ENCODE measurements at places on chromosomes 6 and 20.

DNA sequence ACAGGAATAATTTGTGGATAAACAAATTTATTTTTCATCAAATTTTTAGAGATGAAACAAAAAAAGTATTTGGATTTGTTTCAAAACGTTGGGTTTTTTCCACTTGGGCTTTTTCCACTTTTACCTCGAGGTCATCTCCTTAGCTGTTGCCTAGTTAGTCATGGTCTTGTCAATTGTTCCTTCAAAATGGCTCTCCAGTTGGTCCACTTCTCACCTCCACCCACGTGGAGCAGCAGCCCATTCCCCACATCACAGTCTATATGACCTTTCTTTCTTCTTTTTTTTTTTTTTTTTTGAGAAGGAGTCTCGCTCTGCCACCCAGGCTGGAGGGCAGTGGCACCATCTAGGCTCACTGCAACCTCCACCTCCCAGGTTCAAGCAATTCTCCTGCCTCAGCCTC is 6.7 kb upstream of the SLC4A11 start:
- DNase-seq, result no peak

GRCh38 chr6:7770111-7770510 is 44.2 kb downstream of the BMP6 start:
- DNase-seq, result no peak

- DNase-seq, result no peak
Measured at GRCh38 chr6:75044846-75045245, 161.0 kb downstream of the COL12A1 start.

- no peak for DNase-seq
Measured at GRCh38 chr20:32296819-32297420, 19.5 kb downstream of the KIF3B start.

- DNase-seq, result no peak
Measured at GRCh38 chr20:51121901-51122412, 99.0 kb upstream of the KCNG1 start.

GRCh38 chr20:8470156-8470555 is 338.1 kb downstream of the PLCB1 start:
- no peak for DNase-seq

DNA sequence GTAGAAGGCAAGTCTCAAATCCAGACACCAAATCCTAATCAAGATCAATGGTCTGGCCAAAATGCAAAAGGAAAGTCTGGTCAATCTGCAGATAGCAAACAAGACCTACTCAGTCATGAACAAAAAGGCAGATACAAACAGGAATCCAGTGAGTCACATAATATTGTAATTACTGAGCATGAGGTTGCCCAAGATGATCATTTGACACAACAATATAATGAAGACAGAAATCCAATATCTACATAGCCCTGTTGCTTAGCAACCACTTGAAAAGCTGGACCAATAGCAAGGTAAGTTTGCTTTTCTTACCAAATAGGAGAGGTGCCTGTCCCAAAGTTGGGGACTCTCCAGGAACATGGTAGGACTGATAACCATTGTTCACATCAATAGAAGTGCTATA is 2.0 kb downstream of the SEMG2 start:
- no peak for DNase-seq

DNA sequence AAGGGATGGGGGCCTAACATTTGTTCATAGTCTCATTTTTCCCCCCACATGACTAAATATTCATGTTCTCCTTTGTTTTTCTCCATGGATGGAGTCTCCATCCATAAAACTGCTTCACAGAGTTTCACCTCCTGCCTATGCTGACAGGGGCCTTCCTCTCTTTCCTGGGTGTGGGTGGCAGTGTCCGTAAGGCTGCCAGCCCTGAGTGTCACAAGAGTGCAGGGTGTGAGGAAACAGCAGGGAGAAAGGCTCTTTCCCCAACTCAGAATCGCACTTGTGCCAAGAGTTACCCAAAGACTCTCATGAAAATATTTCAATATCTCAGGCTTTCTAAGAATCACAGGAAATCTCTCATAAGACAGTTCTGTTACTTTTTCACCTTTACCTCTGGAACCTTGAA is 346.2 kb upstream of the MMS22L start:
- no peak for DNase-seq
